ENCODE measurements at places on chromosomes 6 and 20.

DNA sequence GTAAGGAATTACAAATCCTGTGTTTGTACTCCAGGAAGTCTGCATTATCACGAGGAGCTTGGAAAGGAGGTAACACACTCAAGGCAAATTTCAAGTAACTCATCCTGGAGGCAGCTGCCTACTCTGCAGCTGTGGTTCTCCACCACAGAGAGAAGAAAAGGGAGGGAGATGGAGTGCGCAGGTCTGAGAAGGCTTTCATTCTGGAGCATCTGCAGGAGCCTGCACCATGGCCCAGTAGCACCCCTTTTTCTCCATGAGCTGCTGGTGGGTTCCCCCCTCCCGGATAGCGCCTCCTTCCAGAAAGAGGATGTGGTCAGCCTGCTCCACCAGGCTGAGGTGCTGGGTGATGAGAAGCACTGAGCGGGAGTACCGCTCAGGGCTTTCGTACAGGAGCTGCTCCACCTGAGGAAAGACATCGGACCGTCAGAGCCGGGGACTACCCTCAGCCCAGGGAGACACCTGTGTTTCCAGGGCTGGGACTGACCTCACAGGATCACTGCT is 1.6 kb upstream of the PSMB8 start:
- peak; percentile 64 for DNase-seq

- DNase-seq: no peak
Observed at GRCh38 chr6:32963866-32964265, 4.5 kb upstream of the BRD2 start.

DNA sequence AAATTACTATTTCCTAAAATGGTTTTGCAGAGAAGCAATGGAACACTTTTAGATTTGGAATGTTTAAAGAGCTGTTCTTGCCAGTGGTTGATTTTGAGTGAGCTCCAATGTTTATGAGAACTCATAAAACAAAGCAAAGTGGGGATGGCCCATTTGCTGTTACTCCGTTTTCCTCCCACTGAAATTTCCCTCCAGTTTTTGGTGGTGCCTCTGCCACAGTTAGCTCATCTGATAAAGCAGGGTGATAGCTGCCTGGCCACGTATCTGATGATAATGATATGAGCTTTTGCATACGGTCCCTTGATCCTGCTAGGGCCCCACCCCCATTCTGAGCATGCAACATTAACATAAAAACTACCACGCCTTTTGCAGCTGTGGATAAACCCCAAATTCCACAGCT is 10.4 kb downstream of the CD83 start:
- no peak for DNase-seq

GRCh38 chr6:2665146-2666070 is 85.3 kb downstream of the MYLK4 start:
- no peak for DNase-seq

DNA sequence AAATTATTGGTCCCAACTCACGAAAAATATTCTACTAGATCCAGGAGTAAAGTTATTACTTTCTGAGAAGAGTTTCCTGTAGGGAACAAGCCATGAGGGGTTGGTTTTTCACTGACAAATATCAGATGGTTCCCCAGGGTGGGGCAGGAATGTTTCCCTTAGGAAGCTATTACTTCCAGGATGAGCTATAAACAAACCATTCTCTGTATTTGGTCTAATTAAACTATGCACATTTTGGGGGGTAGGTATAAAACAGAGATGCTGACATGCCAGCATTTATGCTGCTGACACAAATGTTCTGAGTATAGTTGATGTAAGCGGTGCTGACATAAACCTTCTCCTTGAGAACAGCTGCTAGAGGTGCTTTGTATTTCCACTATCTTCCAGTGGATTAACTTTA is 54.2 kb downstream of the OGFRL1 start:
- no peak for DNase-seq

GRCh38 chr6:7311917-7312615 is 933 bp downstream of the SSR1 start:
- DNase-seq: peak; percentile 63

GRCh38 chr20:44412402-44413144 is 57.1 kb downstream of the HNF4A start:
- no peak for DNase-seq

- DNase-seq: no peak
Observed at GRCh38 chr20:17343656-17344452, 117.0 kb downstream of the PCSK2 start.

DNA sequence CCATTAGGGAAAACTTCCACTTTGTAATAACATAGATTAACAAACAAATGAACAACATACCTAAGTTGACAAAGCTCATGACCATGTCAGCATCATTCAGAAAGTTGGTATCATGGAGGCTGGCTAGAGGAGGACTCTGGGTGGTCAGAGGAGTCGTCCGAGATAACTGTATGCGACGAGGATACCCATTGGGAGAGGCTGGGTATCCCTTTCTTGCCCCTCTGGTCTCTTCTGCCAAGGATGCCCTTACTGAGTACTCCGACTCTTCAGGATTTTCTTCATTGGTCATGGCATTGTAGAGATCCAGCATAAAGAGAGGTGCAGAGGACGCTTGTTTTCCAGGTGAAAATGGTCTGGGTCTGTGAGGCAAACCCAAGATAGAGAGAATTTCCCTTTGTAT is 1.1 kb downstream of the BMP5 start:
- no peak for DNase-seq

DNA sequence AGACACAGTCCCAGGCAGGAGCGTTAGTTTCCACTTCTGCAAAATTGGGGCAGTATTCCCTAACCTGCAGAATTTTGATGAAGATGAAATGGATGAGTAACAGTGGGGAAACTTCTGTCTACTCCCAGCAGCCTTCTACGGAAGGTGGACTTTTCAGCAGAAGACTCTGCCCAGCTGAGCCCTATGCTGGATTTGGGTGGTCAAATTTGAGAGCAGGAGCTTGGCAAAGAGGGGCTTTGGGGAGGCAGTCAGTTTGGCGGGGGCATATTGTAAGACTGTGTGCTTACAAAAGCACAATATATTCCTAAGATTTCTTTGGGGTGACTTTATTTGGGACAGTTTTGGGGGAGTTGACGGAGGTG is 5.4 kb upstream of the SDCBP2 start:
- no peak for DNase-seq

DNA sequence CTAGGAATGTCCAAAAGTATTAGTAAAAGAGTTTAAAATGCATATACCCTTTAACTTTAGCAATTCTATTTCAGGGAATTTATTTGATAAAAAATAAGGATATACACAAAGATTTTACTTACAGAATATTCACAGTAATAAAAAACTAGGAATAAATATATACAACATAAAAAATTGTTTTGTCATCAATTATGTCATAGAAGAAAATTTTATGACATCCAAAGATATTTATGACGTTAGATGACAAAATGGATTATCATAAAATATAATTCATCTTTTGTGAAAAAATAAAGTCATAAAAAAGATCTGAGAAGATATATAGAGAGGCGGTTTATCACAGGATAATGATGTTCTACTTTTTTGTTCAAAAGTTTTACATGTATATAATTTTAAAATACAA is 32.0 kb upstream of the TCF21 start:
- DNase-seq: no peak

- no peak for DNase-seq
Observed at GRCh38 chr6:147260091-147260490, 55.9 kb downstream of the STXBP5 start.

DNA sequence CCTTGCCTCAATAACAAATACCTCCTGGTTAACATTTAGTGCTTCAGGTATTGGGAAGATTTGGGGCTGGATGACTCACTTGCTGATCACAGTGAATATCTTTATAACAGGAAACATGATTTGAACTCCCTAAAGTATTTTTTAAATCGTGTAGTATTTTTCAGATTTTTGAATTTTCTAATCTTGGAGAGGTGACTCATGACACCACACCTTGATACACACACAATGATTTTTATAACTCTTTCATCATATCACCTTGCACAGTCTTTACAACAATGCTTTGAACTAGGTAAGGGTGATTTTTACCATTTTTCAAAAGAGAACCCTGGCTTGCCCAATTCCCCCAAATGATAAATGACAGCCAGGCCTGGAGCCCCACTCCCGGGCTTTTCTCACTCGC is 273.5 kb downstream of the UST start:
- no peak for DNase-seq

DNA sequence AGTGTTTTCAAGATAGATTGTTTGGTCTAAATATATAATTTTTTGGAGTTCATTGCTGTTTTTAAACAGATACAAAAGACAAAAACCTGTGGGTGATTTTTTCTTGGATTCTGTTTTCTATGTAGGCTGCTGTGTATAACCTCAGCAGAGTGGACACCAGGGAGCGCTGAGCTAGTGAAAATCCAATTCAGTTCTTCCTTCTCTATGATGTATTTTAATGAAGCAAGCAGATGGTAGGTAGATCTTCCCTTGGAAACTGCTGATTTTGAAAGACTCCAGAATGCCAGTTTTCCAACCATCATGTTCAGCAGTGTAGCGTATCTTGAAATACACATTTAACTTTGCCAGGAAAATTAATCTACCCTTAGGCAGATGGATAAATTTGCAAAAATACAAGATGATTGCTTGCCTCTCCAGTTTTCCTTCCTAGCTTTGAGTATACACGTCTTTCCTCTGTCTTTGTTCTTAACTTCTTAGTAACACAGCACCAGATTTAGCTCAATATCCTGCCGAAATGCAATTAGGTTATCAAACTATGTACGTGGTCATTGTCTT is 178.0 kb downstream of the PHF3 start:
- no peak for DNase-seq

GRCh38 chr20:50794181-50794845 is 548 bp upstream of the BCAS4 start:
- DNase-seq: peak; percentile 53

- no peak for DNase-seq
Observed at GRCh38 chr6:106117579-106117978, 31.4 kb downstream of the PRDM1 start.

DNA sequence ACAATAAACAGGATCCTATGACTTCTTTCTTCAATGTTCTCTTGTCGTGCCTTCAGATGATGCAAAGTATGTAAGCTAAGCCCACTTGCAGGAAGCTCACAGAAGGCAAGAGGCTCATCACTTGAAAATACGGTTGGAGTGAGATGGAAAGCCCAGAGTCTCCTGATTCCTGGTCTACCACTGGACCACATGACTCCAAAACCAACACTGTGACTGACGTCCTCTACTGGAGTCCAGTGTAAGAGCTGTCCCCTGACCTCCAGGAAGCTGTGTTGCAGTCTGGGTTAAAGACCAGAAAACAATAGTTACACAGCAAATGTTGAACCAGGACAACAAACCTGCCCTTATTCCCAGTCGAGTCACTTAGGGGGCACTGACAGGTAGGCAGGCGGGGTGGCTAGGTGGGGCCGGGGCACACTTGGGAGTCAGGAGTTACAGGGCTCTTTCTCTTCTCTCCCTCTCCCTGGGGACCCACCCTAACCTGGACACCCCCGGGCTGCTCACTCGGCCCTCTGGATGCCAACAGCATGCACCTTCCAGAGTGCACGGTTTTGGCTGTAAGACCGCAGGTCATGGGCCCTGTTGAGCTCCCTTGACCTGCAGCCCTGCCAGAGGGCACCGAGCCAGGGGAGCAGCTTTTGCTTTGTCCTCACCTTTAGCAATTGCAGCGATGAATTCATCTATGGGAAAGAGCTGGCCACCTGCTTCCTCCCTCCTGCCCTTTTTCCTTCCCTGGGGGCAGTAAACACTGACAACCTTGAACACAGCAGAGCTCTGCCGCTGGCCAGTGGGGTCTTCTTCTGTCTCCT is 7.4 kb downstream of the PCK1 start:
- no peak for DNase-seq

DNA sequence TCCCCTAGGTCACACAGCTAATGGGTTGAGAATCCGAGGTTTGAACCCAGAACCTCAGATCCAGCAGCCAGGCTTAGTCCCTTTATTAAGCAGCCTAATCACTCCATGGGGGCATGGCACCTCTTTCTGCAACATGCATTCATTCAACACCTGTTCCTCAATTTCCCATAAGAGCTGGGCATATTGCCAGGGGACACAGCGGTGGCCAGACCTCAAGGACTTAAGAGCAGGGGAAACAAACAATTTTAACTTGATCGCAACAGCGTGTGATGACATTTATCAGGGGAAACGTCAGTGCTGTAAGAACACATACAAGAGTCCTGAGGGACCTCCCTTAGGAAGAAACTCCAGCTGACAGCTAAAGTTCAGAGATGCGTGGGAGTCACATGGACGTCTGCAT is 267.4 kb upstream of the CDH4 start:
- DNase-seq: no peak

DNA sequence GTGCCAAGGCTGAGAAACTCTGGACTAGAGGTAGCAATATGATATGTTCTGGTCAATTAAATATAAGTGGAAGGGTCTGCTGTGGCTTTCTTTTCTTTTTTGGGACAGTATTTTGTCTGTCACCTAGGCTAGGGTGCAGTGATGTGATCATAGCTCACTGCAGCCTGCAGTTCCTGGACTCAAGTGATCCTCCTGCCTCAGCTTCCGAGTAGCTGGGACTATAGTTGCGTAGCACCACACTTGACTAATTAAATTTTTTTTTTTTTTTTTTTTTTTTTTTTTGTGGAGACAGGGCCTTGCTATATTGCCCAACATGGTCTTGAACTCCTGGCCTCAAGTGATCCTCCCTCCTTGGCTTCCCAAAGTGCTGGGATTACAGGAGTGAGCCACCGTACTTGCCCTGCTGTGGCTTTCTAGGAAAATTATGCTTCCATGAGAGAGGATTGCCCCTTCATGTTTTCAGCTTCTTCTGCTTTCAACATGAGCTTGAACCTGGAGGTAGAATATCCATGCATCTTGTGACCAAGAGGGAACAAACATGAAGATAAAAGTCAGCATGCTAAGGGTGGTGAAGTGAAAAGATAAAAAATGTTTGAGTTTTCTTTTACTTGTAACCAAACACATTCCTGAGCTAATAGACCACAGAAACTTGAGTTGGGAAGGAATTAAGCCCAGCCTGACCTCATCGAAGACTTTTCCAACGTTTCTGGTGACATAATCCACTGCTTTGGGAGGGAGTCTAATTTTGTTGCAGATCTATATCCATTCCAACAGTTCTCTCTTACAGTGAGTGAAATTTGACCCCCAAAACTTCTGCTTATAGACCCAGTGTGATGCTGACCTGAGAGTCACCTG is 75.1 kb downstream of the CARMIL1 start:
- DNase-seq: no peak

DNA sequence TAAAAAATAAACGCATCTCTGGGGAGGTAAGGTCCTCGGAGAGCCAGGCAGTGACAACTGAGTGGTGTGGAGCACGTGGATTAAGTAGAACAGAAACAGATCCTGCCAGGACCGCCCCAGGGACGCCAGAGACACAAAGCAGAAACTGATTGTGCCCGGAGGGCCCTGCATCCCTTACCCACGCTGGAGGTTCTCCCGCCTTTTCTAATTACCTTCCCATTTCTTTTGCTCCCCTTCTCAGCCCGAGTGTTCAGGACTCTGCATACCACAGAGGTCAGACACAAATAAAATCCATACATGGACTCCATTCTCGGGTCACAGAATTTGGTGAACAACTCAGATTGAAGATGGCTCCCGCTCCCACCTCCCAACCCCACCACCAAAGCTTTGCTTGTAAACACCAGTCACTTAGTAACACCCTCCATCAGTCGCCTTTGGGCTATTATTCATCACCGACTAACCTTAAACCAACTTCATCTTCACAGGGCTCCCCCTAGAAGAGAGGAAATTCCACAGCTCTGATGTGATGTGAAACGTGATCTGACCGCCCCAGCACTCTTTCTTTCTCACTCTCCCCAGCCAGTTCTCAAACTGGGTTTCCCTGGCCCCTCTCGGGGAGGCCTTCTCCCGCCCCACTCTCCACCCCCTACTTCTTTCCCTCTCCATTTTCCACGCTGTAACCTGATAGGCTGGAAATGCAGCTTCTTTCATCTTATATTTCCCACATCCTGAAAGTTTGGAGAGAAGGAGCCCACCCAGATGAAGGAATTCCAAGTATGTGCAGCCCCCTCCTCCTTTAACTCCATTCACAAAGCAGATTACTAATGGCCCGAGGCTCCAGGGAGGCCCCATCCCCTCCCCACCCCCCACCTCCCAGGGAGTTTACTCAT is 32.5 kb upstream of the PIM1 start:
- DNase-seq: no peak
